ENCODE measurements at places on chromosomes 1 and 21.

DNA sequence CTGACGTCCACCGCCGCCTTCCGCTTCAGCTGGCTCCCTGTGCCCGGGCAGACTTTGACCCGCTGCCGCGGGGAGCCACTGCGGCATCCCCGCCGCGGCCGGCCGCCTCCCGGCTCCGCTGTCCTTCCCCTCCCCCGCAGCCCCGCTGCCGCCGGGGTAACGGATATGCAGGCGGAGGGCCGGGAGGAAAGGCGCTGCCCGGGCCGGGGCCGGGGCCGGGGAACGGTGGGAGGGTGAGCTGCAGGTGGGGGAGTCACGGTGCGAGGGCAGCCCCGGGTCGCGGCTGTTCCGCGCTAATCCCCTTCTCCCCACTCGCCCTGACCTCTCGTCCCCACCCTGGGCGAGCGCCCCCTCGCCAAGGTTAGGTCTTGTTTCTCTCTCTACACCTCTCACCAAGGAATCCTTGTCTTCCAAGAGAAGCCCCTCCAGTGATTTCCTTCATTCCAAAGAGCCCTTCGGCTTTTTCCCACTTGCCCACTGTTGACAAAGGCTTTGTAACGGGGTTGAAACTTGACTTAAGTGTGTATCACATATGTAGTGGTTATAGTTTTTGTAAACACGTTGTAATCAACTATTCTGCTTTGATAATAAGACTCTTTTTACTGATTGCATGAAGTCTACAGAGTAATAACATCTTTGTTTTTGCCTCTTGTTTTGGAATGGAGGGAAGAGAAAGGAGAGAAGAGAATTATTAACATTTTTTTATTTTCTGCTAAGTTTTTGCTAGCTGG, 669 bp downstream of the XPR1 start:
- DNase-seq = no peak

DNA sequence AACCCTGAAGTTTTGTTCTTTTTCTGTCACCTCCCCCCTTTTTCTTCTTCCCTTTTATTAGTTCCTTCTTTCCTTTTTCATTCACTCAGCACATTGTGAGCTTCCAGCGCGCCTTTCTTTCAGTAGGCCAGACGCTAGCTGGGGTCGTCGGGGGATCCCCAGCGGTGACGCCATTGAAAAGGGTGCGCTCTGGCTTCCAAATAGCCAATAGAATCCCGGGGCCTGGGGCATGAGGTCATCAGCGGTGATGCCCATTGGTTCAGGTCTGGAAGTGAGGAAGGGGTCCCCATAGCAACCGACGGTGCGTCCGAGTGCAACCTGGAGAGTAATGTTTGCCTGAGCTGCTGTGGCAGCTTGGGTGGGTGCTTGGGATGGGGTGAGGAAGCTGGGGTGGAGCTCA, 6.9 kb upstream of the EFNA3 start:
- DNase-seq = no peak

GRCh38 chr1:22428672-22429071, 23.0 kb upstream of the ZBTB40 start:
- no peak for DNase-seq

GRCh38 chr1:27015260-27015659, 2.6 kb upstream of the TENT5B start:
- no peak for DNase-seq

DNA sequence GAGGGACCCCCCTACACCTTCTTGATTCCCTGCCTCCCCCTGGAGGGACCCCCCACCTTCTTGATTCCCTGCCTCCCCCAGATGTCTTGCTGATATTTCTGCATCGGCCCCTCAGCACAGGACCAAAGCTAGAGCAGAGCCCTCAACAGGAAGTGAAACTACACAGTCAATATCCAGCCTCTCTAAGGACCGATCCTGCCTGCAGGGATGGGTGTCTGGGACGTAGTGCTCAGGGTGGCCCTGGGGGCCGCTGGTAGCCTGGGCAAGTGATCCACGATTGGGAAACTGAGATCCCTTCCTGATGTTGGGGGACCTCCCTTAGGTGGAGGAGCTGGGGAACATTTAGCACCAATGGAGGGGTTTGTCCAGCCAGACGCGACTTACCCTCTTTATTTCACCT, 3.9 kb upstream of the LEFTY2 start:
- DNase-seq = no peak

GRCh38 chr1:234398849-234399381, 25.7 kb downstream of the COA6 start:
- DNase-seq = no peak

- no peak for DNase-seq
Measured at GRCh38 chr1:231841616-231842344, 215.2 kb downstream of the DISC1 start.

DNA sequence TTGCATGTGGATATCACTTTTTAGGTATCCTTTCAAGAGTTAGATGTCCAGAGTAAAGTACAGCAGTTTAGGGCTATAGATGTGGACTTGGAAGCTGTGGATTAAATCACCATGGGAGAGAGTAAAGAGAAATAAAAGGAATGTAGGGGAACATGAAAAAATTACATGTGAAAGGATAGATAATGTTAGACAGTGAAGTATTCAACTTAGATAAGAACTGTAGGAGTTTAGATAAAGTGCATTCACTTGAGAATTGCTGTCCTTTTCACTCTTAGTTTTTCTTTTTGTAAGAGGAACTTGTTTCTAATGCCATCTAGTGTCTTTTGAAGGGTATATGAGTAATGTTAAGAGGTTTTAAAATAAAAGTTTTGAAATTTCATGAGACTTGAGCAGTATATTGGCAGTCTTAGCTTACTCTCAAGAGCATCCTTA, 40.1 kb downstream of the MAST2 start:
- DNase-seq = no peak

DNA sequence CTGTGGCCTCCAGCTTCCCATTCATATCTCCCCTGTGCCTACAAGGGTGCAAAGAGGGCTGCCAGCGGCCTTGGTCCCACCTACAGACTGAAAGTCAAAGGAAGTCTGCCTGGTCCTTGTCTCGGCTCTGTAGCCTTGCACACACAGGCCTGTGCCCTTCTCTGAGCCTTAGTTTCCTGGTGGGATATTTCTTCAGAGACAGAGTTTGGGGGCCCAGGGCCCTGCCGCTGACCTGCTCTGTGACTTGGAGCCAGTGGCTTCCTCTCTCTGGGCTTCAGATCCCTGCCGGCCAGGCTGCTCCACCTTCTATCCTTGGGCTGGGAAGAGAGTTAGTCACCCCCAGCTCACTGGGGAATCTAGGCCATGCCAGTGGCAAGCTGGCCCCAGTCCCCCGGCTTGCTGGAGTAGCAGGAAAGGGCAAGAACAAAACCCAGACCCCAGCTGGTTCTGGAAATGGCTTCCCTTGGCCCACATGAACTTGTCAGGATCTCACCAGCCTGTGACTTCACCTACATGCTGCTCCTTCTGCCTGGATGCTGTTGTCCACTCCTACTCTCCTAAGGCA, 1.0 kb upstream of the TMEM61 start:
- DNase-seq = no peak

DNA sequence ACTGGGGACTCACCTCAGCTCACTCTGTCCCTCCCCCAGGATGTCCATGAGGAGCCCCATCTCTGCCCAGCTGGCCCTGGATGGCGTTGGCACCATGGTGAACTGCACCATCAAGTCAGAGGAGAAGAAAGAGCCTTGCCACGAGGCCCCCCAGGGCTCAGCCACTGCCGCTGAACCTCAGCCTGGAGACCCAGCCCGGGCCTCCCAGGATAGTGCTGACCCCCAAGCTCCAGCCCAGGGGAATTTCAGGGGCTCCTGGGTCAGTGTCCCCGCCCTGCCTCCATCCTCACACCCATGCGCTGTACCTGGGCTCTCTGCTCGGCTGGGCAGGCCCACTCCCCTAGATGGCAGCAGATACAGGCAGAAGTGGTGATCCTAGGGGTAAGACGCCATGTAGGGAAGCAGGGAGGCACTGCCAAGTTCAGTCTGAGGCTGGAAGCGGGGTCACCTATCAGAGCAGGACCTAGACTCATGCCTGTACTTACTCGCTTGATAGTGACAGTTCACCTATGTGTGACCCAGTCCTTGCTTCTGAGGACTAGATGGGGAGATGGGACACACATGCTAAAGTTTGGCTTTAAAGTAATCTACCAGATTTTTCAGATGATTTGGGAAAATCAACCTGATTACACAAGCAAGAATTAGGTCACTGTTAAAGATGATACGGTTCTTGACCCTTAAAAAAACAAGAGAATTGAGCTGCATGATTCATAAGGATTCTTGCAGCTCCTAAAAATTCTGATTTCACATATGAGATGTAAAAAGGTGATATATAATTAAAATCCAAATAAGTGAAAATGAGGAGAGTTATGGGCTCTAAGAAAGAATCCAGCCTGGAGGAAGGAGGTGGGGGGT, 38.7 kb downstream of the ETNK2 start:
- no peak for DNase-seq

- no peak for DNase-seq
Measured at GRCh38 chr1:172895761-172896160, 155.0 kb downstream of the TNFSF18 start.

DNA sequence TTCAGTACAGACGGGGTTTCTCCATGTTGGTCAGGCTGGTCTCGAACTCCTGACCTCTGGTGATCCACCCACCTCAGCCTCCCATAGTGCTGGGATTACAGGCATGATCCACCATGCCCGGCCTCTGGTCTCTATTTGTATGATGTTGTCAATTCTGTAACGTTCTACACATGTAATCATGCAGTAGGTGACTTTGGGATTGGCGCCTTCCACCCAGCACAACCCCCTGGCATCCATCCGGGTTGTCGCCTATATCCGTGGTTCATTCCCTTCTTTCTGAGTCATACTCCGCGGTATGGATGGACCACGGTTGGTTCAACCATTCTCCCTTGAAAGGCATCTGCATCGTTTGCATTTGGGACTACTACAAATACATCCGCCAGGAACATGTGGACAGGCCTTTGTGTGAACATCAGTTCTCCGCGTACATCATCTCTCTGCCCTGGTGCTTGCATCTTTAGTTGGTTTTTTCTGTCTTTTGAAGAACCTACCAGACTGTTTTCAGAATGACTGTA, 72.1 kb downstream of the PDE9A start:
- no peak for DNase-seq

Measured in vagina (tissue), 2 donors.